Pancreas (tissue), 10 donors: ENCODE measurements at places on chromosomes 3 and 15.

GRCh38 chr15:37819191-37819590 is 115.2 kb upstream of the TMCO5A start:
- no peak for DNase-seq
- no peak overlapping the region for H3K4me3 ChIP-seq
- no peaks in the 10 kb centered on the region for H3K36me3 ChIP-seq
- H3K27ac ChIP-seq = no peak overlapping the region
- H3K27me3 ChIP-seq = no peaks in the 10 kb centered on the region

- no peak overlapping the region for H3K4me3 ChIP-seq
- H3K27me3 ChIP-seq = no peaks in the 10 kb centered on the region
- no peak overlapping the region for H3K27ac ChIP-seq
- H3K4me1 ChIP-seq = no peaks in the 10 kb centered on the region
Measured at GRCh38 chr15:70053716-70054229, 43.9 kb downstream of the TLE3 start.

DNA sequence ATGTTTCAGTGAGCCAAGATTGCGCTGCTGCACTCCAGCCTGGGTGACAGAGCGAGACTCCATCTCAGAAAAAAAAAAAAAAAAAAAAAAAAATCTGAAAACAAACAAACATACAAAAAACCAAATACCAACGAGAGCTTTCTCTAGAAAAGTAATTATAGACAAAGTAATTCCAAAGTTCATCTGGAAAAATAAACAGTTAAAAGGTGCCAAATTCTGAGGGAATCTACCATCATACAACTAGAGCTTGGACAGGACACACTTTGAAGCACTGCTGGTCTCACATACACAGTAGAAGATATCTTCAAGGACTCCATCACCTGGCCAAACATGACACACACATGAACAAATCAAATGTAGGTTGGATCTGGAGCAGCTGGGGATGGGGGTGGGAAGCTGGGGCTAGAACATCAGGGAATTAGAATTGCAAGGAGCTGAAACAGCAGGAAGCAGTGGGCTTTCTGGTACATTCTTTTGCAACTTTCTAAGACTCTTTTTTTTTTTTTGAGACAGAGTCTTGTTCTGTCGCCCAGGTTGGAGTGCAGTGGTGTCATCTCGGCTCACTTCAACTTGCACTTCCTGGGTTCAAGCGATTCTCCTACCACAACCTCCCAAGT is 41.1 kb upstream of the CTSH start:
- H3K4me1 ChIP-seq = peaks cover 3% of the 10 kb centered on the region
- H3K4me3 ChIP-seq = no peak overlapping the region
- no peak overlapping the region for H3K27ac ChIP-seq
- H3K36me3 ChIP-seq = no peaks in the 10 kb centered on the region
- no peaks in the 10 kb centered on the region for H3K27me3 ChIP-seq

DNA sequence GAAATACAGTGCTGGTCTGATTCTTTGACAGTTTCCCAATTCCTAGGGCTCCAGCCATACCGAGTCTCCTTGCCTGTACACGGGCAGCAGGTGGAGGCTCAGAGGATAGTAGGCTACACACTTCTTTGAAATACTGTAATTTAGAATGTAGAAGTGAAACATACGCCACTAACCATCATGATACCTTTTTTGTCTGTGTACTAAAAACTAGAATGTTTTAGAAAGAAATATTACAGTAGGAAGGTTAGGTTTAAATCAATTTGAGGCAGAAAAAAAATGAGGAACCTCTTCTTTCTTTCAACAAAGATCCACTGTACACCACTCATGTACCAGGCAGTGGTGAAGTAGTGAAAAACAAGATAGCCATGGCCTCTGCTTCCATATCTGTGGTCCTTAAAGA is 354.7 kb downstream of the MCTP2 start:
- no peak for DNase-seq
- H3K4me1 ChIP-seq = no peaks in the 10 kb centered on the region
- no peaks in the 10 kb centered on the region for H3K36me3 ChIP-seq

DNA sequence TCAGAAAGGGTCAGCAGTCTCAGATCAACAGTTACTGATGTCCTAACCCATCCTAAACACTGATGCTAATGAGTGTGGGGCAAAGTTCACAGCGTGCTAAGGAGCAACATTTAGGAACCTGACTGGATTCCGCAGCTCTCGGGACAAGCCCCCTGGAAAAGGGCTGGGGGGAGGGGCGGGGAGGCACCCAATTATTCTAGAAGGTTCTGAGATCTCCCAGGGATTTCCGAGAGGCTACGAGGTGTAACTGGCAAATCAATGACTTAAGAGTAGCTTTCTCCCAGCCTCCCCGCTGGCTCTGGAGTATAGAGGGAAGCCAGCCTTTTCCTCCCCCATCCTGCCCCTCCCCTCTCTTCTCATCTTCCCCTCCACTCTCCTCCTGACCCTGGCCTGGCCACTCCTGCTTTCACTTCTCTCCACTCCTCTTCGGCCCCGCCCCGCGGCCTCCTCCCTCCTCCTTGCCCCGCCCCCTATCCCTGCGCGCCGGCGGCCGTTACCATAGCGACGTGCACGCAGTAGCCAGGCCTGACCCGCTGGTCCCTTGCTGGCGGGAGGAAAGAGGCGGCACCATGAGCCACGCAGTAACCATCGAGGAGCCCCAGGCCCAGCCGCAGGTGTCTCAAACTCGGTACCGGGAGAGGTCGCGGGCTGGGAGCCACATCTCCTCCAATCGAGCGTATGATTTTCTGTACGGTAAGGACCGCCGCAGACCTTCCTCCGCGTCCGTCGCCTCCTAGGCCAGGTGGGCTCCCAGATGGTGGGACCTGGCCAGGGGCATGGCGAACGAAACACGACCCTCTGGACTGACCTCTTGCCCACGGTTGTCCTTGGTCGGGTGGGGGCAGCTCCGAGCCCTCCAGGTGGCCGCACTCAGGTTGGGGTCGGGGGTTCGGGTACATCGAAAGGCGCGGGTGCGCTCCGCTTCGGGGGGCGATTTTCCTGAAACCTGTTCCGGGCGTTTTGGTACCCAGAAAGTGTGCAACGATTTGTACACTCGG is at the start of gene CFAP91:
Gene CFAP91, plus strand, starts transcription at position 493 of the 998 bp plus-strand sequence. Its CDS starts 77 bp downstream, at position 570.
- H3K4me1 ChIP-seq = peaks cover 6% of the 10 kb centered on the region
- H3K36me3 ChIP-seq = no peaks in the 10 kb centered on the region
- H3K27ac ChIP-seq = no peak within 1 kb of the TSS
- peak; percentile 98 for DNase-seq

GRCh38 chr3:187807086-187807862 is 62.0 kb upstream of the BCL6 start:
- H3K27me3 ChIP-seq = no peaks in the 10 kb centered on the region
- no peaks in the 10 kb centered on the region for H3K36me3 ChIP-seq
- H3K27ac ChIP-seq = no peak overlapping the region
- H3K4me1 ChIP-seq = peaks cover 20% of the 10 kb centered on the region

GRCh38 chr15:92019706-92020105 is 166.2 kb downstream of the SLCO3A1 start:
- no peak overlapping the region for H3K27ac ChIP-seq
- DNase-seq = no peak
- H3K27me3 ChIP-seq = no peaks in the 10 kb centered on the region
- no peaks in the 10 kb centered on the region for H3K4me1 ChIP-seq
- no peak overlapping the region for H3K4me3 ChIP-seq

DNA sequence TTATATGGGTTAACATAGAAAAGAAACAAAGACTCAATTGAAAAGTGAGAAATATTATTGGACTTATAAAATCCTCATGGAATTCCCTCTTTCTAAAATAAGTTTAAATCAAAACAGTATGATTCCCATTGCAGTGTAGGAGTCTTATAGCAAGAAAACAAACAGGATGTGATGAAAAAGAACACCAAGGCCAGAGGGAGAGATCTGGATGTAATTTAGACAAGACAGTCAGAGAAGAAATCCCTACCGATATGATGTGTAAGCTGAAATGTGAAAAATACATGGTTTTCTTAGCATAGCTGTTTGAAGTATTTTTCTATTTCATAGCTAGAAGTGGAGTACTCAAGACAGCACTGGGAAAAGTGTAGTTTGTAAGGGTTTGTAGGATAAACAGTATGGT is 521.5 kb downstream of the RSL24D1 start:
- no peak overlapping the region for H3K4me3 ChIP-seq
- H3K27ac ChIP-seq = no peak overlapping the region
- DNase-seq = no peak
- no peaks in the 10 kb centered on the region for H3K27me3 ChIP-seq

- H3K27ac ChIP-seq = no peak overlapping the region
- H3K36me3 ChIP-seq = peaks cover 7% of the 10 kb centered on the region
- H3K4me3 ChIP-seq = no peak overlapping the region
- no peak for DNase-seq
- H3K27me3 ChIP-seq = no peaks in the 10 kb centered on the region
Measured at GRCh38 chr3:150611666-150612065, 8.5 kb downstream of the SELENOT start.

DNA sequence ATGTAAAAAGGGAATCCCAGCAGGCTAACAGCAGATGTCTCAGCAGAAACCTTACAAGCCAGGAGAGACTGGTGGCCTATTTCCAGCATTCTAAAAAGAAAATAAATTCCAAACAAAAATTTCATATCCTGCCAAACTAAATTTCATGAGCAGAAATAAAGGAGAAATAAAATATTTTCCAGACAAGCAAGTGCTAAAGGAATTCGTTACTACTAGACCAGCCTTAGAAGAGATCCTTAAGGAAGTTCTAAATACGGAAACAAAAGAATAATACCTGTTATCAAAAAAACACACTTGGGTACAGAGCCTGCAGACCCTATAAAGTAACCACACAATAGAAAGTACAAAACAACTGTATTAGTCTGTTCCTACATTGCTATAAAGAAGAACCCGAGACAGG is 41.4 kb downstream of the HDGFL3 start:
- H3K36me3 ChIP-seq = no peaks in the 10 kb centered on the region
- H3K27ac ChIP-seq = no peak overlapping the region
- no peaks in the 10 kb centered on the region for H3K4me1 ChIP-seq
- H3K27me3 ChIP-seq = no peaks in the 10 kb centered on the region

- H3K4me1 ChIP-seq = no peaks in the 10 kb centered on the region
- no peaks in the 10 kb centered on the region for H3K36me3 ChIP-seq
- DNase-seq = no peak
- H3K27me3 ChIP-seq = no peaks in the 10 kb centered on the region
- H3K27ac ChIP-seq = no peak overlapping the region
- H3K4me3 ChIP-seq = no peak overlapping the region
Measured at GRCh38 chr3:32890420-32891276, 60.8 kb upstream of the CCR4 start.

- H3K36me3 ChIP-seq = no peaks in the 10 kb centered on the region
- H3K4me3 ChIP-seq = no peak overlapping the region
- no peaks in the 10 kb centered on the region for H3K27me3 ChIP-seq
- DNase-seq = no peak
- H3K4me1 ChIP-seq = no peaks in the 10 kb centered on the region
Measured at GRCh38 chr3:176247191-176247590, 950.1 kb downstream of the TBL1XR1 start.

- H3K27me3 ChIP-seq = no peaks in the 10 kb centered on the region
- H3K27ac ChIP-seq = no peak overlapping the region
- peak overlapping the region; percentile 75 for H3K4me3 ChIP-seq
Measured at GRCh38 chr3:187736418-187736871, 8.8 kb downstream of the BCL6 start.

- no peak for DNase-seq
- H3K27ac ChIP-seq = no peak overlapping the region
- H3K4me3 ChIP-seq = no peak overlapping the region
- H3K4me1 ChIP-seq = no peaks in the 10 kb centered on the region
Measured at GRCh38 chr3:45509038-45509767, 85.3 kb upstream of the LIMD1 start.

GRCh38 chr3:76063019-76063418 is 277.7 kb upstream of the ZNF717 start:
- no peak for DNase-seq
- H3K36me3 ChIP-seq = no peaks in the 10 kb centered on the region
- no peaks in the 10 kb centered on the region for H3K27me3 ChIP-seq

- peaks cover 12% of the 10 kb centered on the region for H3K4me1 ChIP-seq
- H3K27ac ChIP-seq = no peak overlapping the region
- no peaks in the 10 kb centered on the region for H3K27me3 ChIP-seq
- no peak for DNase-seq
- no peak overlapping the region for H3K4me3 ChIP-seq
- peaks cover 6% of the 10 kb centered on the region for H3K36me3 ChIP-seq
Measured at GRCh38 chr15:64690008-64690407, 85.4 kb downstream of the RBPMS2 start.

DNA sequence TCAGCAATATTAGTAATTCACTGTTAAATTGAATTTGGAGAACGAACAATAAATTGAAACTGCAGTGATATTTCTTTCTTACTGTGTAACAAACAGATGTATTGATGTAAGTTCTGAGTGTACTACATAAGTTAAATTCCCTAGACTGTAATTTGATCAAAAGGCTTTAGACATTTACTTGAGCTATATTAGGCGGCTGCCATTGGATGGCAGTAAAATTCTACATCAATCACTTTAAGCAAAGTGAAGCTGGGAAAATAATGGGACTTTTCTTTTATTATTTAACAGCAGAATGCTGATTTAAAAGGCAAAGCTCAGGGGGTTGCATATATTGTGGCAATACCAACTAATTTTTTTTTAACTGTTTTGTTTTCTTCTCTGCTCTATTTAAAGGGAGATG is 212.6 kb upstream of the PLSCR5 start:
- no peak for DNase-seq
- no peak overlapping the region for H3K27ac ChIP-seq
- no peaks in the 10 kb centered on the region for H3K36me3 ChIP-seq
- no peak overlapping the region for H3K4me3 ChIP-seq
- no peaks in the 10 kb centered on the region for H3K4me1 ChIP-seq

DNA sequence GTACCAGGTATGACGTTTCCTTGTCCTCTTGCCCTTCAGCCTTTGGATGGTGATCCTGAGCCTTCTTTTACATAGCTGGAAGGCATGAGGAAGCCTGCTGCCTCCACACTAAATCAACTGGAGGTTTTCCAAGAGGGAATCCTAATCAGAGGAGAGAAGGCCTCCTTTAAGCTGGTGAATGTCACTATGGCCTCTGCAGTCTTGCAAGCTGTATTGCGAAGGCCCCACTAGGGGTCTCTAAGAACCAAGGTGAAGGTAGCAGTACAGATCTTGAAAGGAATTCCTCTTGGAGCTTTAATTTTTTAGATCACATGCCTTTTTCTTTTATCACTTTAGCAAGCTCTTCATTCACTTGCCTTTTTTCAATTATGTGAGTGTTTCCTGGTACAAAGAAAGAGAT is 119.2 kb downstream of the GHSR start:
- no peaks in the 10 kb centered on the region for H3K36me3 ChIP-seq
- DNase-seq = no peak
- H3K4me3 ChIP-seq = no peak overlapping the region
- H3K27ac ChIP-seq = no peak overlapping the region

GRCh38 chr3:77530870-77531269 is 491.0 kb downstream of the ROBO2 start:
- H3K27ac ChIP-seq = no peak overlapping the region
- no peaks in the 10 kb centered on the region for H3K36me3 ChIP-seq
- DNase-seq = no peak

- H3K36me3 ChIP-seq = no peaks in the 10 kb centered on the region
- H3K27me3 ChIP-seq = no peaks in the 10 kb centered on the region
- H3K4me3 ChIP-seq = no peak overlapping the region
- DNase-seq = no peak
- H3K4me1 ChIP-seq = no peaks in the 10 kb centered on the region
- H3K27ac ChIP-seq = no peak overlapping the region
Measured at GRCh38 chr3:76107935-76108570, 322.7 kb upstream of the ZNF717 start.

GRCh38 chr3:14841836-14842235 is 23.1 kb downstream of the FGD5 start:
- no peaks in the 10 kb centered on the region for H3K36me3 ChIP-seq
- H3K27ac ChIP-seq = no peak overlapping the region
- H3K4me1 ChIP-seq = no peaks in the 10 kb centered on the region
- H3K4me3 ChIP-seq = no peak overlapping the region
- DNase-seq = no peak
